Frontal cortex (tissue), 4 donors: ENCODE measurements at places on chromosomes 3 and 15.

GRCh38 chr15:93451822-93452221 is 362.8 kb upstream of the RGMA start:
- DNase-seq, result no peak

GRCh38 chr15:35616498-35617271 is 70.7 kb upstream of the DPH6 start:
- no peak for DNase-seq

DNA sequence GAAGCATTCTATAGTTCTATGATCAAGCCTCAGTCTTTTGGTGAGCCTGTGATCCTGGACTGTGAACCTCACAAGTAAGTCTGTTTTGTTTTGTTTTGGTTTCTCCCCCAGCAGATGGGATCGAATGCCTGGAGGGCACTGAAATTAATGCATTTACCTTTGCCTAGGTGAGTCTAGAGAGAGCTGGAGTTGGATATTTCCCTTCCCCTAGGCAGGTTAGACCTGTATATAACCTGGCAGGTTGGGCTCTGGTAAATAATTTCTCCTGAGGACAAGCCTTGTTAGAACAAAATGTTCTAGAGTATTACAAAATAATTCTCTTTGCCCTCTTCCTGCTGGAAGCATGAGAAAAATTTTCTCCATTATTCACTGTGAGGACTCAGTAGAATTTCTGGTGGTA is 211.9 kb downstream of the TPRG1 start:
- no peak for DNase-seq

DNA sequence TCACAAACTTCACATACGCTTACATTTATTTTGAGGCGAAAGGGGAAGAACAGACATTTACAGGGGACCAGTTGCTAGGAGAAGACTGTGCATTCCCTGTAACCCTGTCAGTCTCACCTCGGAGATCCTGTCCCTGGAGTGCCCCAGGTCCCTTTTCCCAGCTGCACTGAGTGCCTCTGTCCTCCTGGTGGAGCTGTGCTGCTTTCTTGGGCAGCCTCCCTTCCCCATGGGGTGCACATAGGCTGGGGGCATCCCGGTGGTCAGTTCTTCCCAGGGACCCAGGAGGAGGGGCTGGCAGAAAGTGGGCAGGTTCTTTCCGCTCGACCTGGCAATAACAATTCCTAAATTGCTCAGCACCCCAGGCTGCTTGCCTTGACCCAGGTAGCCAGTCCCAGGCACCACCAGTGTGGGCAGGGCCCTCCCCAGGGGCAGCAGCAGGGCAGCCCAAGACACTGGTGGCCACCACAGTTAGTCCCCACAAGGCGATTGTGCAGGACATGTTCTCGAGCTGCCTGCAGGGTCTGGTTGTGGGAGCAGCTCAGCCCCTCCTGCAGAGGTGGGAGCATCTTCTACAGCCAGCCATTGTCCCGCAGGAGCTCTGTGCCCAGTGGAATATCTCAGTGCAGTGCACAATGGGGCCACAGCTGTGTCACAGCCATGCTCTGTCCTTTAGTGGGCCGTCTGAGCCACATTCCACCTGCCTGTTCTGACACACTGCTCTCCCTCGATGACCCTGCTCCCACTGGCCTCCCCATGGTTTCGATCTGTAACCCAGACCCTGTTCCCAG is 36.3 kb downstream of the APBA2 start:
- DNase-seq, result no peak

DNA sequence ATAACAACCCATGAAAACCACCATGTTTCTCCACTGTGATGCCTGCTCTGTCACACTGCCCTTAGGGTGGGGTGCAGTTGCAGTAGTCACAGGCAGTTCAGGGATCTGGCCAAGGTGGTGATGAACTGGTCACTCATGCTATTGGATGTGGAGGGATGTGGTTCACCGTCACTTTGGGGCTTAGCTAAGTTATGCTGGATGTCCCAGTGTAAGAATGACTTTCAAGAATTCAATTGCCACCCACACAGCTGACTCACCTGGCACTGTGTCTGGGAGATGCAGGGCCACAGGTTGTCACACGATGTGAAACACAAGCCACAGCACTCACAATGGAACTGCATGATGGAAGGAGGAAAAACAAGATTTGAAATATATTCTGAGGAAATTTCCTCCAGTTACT is 146.1 kb upstream of the CTNNB1 start:
- no peak for DNase-seq

- DNase-seq, result no peak
Measured at GRCh38 chr3:147297761-147298350, 108.5 kb downstream of the ZIC4 start.

DNA sequence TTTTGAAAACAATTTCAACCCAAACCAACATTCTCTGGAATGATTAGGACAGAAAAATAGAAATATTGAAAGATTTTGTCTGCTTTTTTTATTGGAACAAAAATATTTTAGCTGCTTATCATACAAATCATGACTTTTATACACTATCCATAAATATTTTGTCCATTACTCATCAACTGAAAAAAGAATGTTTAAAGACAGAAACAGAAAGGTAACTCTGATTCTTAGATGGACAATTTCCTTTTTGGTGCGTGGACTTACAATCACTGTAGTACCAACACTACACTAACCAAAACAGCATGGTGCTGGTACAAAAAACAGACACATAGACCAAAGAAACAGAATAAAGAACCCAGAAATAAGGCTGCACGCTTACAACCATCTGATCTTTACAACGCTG is 582.8 kb upstream of the CCDC54 start:
- DNase-seq, result no peak

DNA sequence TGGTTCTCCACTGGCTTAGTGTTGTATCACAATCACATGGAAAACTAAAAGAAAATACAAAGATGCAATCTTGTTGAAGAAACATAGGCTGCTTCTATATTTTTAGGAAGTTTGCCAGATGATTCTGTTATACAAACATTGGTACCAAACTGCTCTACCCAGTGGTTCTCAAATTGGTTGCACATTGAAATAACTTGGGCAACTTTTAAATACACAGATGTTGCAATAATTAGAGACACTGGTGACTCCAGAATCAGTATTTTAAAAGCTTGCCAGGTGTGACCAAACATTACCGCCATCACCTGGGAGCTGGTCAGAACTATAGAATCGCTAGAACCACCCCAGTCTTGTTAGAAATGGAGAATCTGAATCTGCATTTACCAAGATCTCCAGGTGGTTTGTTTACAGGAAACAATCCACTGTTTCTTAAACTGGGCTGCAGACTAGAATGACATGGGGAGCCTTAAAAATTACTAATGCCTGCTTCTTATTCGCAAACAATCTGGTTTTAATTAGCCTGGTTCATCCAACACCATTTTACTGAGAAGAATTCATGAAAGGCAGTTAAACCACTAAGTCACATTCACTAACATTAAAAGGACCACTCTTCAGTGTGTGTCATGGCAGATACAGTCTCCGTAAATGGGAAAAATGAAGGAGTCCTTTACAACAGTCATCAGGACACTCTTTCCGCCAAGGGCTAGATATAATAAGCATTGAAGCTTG is 76.5 kb downstream of the ACAP2 start:
- DNase-seq, result no peak

DNA sequence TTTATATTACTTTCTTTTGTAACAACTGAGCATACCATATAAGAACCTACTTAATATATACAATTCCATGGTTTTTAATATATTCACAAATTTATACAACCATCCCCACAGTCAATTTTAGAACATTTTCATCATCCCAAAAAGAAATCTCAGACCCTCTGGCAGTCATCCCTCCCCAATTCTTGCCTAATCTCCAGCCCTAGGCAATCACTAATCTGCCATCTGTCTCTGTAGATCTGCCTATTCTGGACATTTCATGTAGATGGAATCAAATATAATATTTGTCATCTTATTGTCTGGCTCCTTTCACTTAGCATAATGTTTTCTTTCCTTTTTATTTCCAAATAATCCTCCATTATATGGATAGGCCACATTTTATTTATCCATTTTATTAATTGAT is 92.5 kb downstream of the LARS2 start:
- DNase-seq, result no peak

DNA sequence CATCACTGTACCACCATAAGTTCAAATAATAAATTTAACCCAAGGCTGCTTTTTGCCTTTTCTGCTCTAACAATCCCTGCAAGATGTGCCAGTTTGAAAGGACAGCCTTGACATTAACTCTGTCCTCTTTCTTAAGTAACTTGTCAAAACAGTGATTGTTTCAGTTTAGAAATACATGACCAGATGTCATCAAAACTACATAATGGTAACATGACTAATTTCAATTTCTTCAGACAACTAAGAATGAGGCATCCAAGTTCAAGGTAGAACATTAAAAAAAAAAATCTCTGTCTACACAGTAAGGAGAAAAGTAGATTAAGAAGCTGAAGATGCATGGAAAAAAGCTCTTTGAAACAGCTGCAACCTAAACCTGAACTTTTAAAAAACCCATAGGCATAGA is 47.4 kb downstream of the SHQ1 start:
- DNase-seq, result no peak

DNA sequence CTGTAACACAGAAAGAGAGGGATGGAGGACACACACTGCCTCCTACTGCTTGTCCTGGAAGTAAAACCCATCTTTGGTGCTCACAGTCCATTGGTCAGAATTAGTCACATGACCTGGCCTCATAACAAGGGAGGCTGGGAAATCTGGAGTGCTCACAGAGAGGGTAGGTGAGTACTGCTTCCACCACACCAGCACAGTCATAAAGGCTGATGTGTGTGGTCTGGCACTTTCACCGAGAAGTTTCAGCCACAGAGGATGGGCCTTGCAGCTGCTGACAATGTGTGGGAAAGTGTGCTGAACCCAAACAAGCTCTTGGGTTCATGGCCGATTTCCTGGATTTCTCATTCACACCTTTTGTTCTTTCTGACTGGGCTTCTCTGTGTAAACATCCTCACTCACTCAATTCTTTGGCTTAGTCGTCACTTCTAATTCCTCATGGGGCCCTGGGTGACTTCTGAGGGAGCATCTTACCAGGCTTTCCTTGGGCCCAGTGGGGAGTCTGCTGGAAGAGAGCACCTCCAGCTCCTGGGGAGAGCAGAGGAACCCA is 100.7 kb downstream of the ASB7 start:
- DNase-seq, result no peak

GRCh38 chr3:30586096-30586805 is 20.1 kb upstream of the TGFBR2 start:
- DNase-seq, result no peak

DNA sequence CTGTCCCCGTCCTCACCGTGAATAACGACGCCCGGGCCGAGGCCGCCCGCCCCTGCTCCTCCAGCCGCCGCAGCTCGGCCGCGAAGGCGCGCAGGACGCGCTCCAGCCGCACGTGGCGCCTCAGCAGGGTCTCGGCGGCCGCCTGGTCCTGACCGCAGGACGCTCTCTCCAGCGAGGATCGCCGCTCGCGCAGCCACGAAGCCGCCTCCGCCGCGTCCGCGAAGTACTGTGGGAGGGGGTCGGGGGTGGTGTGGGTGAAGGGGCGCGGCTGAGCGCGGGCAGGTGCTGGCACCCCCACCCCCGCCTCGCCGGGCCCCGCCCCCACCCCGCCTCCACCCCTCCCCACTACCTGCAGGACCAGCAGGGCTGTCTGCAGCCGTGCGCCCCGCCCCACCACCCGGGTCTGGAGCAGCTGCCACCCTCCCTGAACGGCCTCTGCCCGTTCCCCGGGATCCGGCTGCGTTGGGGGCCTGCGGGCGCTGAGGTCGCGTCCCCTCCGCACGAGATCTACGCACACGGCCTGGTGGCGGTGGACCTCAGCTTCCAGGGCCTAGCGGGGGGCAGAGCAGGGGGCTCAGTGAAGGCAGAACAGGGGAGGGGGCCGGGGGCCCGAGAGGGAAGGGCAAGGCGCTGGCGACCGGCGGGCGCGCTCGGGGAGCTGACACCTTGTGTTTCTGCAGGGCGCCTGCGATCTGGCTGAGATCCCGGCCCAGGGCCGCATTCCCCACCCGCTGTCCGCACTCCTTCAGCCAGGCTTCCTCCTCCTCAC is 11.7 kb downstream of the SPTBN5 start:
- DNase-seq, result peak; percentile 55

- DNase-seq, result no peak
Measured at GRCh38 chr3:54345847-54346375, 223.6 kb downstream of the CACNA2D3 start.

- DNase-seq, result no peak
Measured at GRCh38 chr15:93185796-93186195, 96.8 kb upstream of the RGMA start.

DNA sequence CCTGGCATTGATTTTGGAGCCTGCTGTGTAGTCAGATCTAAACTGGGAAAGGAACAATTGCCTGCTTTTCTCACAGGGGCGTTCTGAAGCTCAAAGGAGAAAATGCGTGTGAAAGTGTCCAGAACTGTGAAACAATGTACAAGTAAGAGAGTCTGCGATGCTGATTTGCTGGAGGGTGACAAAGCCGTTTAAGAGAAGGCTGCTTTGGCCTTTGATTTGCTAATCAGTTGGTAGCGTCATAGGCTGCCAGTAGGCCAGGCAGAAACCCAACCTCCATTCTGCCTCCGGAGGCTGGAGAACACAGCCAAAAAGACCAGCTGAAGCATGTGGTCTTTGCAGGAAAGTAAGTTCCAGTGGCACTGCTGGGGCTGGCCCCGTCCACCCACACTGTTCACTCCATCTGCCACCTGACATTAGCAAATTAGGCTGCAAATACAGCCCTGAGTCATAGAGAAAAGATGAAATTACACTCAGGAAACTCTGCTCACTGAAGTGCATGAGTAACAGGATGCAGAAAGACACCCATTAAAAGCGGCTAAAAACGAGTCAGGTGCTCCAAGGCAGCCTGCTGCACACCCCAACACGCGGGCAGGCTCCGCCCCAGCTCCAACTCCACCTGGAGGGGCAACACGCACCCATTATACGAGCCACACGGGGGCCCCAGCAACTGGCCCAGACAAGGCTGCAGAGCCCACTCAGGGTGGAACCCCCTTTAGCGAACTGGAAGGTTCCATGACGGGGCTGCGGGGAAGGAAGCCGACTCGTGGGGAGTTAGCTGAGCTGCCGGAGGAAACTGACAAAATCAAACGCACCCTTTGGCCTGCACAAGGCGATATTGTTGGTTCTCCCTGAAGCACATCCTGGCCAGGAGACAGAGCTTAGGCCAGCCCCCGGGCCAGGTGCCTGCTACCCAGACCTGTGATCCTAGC is 31.6 kb downstream of the ZDHHC19 start:
- DNase-seq, result peak; percentile 83

DNA sequence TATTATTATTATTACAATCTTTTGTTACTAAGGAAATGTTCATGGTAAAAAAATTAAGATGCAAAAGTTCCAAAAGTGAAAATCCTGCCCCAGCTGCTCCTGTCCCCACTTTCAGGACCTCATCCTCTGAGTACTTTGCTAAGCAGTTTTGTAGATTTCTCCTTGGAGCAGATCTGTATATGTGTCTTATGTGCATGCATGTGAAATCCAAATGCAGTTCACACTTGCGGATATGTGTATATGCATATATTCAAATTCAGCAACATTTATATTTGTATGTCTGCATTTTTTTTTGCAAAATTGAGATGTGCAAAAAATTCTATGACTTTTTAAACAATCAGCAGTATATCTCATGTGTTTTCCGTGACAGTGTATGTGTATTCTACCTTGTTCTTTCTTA is 19.2 kb downstream of the CHCHD6 start:
- no peak for DNase-seq

DNA sequence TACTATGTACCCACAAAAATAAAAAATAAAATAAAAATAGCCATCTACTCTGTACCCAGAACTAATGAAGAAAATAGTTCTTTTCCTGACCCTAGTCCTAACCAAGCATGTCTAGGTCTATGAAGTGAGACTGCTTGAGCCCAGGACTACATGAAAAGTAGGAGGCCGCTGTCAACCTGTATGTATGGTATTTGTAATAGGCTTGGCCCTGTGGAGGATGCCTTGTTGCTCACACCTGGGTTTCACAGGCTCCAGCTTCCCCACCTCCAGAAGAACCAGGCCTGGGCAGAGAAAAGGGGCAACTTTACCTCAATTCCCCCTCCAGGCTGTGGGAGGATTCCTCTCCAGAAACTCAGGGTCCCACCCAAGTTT is 6.8 kb upstream of the PKM start:
- no peak for DNase-seq
